ENCODE measurements at places on chromosomes 5 and 9. TPM values are rescaled to one million over a fixed set of nuclear protein-coding genes. Genes with fewer than 3 reads are reported as not detected.

DNA sequence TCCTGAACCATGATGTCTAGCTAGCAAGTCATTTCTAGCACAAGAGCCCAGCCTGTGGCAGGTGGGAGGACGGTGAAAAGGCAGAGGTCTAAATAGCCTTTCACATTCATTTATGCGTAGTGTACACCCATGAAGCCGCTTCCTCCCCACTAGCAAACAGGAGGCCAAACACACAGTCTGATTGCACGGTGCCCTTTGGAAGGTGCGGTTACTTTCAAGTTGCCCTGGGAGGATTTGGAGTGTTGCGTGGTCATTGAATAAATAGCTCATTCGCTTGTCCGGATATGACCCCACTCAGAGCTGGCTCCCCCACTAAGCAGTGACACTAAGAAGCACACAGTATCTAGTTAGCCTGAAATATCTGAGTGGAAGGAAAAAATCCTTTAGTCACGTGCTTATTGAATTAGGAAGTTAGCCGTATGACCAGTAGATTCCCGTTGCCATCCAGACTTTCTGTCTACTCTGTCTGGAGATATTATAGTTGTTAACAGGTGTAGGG lies 664 bp upstream of the ARSB start:
- H3K36me3 ChIP-seq, result no peaks in the 10 kb centered on the region
- peaks cover 6% of the 10 kb centered on the region for H3K27me3 ChIP-seq
- peak overlapping the region; percentile 91 for H3K27ac ChIP-seq
- peak overlapping the region; percentile 77 for H3K4me3 ChIP-seq
- DNase-seq, result no peak

DNA sequence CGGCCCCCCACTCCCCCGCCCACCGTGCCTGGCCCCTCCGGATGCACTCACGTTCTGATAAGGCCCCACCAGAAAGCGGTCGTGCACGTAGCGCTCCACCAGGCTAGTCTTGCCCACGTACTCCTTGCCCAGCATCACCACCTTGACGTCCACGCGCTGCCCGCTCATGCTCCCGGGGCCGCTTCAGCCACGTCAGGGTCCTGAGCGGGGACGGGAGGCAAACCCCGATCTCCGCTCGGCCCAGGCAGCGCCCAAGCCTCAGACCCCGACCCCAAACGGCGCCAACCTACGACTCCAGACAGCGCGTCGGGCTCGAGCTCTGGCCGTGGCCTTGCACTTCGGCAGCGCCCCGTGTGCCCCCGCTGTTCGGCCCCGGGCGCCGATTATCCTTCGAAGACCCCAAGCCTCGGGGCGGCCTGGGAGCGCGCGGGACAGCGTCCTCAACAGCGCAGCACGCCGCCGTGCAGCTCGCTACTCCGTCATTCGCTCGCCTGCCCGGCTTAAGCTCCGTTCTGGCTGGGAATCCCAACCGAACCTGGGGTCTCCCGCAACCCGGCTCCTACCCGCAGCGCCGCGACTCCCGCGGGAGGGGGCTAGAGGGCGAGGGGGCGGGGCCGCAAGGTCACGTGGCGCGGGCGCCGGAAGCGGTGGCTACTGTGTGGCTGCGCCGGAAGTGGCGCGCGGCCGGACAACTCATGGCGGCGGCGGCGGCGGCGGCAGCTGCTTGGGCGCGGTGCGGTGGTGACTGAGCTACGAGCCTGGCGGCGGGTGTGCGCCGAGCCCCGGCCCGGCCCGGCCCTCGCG lies at the start of the genes PRELID1 and RAB24:
TSS of gene PRELID1 (plus strand) at position 679 of the 804 bp plus-strand sequence. CDS start 187 bp downstream, outside the sequence.
TSS of gene RAB24 (minus strand) at position 599 of the 804 bp plus-strand sequence. CDS start at position 168, 431 bp downstream.
- no peaks in the 10 kb centered on the region for H3K27me3 ChIP-seq
- peak within 1 kb of the TSS; percentile 92 for H3K4me3 ChIP-seq
- H3K4me1 ChIP-seq, result peaks cover 24% of the 10 kb centered on the region
- DNase-seq, result peak; percentile 92

The ARSB gene
- 17.0 TPM for total RNA-seq

GRCh38 chr9:116005205-116005604 lies 148.4 kb upstream of the PAPPA start:
- H3K36me3 ChIP-seq, result no peaks in the 10 kb centered on the region
- H3K4me1 ChIP-seq, result no peaks in the 10 kb centered on the region
- H3K4me3 ChIP-seq, result no peak overlapping the region
- no peak overlapping the region for H3K27ac ChIP-seq
- no peaks in the 10 kb centered on the region for H3K27me3 ChIP-seq
- no peak for DNase-seq

The RNF38 gene
- 68.3 TPM for total RNA-seq

Measured in progenitor cell of endocrine pancreas (in vitro differentiated cells).